ENCODE measurements at places on chromosomes 7 and 10.

DNA sequence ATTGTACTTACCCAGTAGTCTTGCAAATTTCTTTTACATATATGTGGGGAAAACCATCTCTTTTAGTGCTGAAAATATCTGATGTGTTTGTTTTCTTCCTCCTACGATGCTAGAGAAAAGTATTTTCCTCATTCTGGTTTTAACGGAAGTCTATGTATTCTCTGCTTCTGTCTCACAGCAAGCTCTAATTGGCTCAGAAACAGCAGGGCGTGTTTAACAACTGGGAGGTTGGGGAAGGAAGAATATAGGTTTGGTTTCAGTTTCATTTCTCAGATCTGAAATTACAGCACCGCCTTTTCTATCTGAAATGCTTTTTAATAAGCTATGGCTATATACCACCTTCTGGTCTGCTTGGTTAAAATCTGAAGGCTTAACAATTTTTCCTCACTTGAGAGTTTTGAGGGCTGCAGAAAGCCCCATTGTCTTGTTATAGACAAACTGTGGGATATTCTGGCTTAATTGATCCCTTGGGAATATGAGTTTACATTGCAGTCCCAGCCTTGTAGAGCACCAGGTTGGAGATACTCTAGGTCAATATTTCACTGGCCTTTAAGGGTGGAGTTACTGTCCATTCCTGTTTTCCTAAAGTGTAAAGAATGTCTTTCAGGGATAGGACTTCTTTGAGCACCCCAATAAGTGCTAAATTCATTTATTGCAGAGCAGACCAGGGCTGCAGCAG is at the start of gene SAMD9:
SAMD9 (minus strand) TSS at position 128 of the 679 bp plus-strand sequence. CDS start 11,882 bp downstream, outside the sequence.
- H3K27me3 ChIP-seq: no peaks in the 10 kb centered on the region
- peaks cover 13% of the 10 kb centered on the region for H3K4me1 ChIP-seq
- DNase-seq: peak; percentile 30
- H3K4me3 ChIP-seq: peak within 1 kb of the TSS; percentile 49
- H3K36me3 ChIP-seq: no peaks in the 10 kb centered on the region

GRCh38 chr10:98339799-98340198 is 71.8 kb upstream of the LOXL4 start:
- H3K27me3 ChIP-seq: no peaks in the 10 kb centered on the region
- H3K4me3 ChIP-seq: no peak overlapping the region
- H3K4me1 ChIP-seq: no peaks in the 10 kb centered on the region
- no peak for DNase-seq

DNA sequence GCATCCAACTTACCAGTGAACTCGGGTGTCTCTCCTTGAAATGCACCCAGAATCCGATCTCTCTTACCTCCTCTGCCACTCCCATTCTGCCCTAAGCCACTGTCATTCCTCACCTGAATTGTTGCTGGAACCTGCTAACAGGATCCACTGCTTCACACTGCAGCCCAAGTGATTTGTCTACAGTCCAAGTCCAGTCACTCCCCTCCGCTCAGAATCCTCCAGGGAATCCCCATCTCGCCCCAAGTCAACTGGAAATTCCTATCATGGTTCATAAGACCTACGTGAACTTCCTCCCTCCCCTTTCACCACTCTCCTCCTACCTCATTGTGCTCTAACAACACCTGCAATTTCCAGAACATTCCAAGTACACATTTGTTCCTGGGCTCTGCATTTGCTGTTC is 91.3 kb downstream of the SCRN1 start:
- H3K36me3 ChIP-seq: no peaks in the 10 kb centered on the region
- no peak for DNase-seq

DNA sequence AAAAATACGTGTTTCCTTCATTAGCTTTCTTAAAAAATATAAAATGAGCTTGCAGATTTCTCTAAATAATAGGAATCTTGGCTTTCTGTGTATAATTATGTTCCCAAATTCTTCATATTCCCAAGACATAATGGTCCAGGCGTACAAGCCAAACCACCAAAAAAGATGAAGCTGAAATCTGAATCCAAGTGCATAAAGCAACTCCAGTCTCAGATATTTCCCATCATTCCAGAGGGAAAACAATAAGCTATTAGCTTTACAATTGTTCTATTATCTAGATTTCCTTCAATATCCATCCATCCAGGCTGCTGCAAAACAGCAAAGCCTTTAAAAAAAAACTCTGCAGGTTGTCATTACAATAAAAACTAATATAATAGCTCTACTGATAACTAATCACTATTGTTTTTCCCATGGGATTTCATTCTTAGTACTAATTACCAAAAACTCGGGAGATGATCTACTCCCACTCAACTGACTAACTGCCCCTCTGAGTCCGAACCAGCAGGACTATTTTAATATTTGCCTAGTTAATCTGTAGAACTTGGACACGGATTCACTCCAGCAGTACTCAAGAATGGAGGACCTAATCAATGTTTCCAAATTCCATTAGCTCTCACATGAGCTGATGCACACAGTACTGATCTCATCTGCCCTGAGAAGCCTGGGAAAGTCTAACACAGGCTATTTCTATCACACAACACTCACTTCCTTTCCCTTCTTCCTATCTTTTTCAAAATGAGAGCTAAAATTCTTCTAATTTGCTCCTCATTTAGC is 108.9 kb upstream of the ASAH2 start:
- no peaks in the 10 kb centered on the region for H3K4me1 ChIP-seq
- H3K36me3 ChIP-seq: no peaks in the 10 kb centered on the region
- H3K4me3 ChIP-seq: no peak overlapping the region
- no peak for DNase-seq

DNA sequence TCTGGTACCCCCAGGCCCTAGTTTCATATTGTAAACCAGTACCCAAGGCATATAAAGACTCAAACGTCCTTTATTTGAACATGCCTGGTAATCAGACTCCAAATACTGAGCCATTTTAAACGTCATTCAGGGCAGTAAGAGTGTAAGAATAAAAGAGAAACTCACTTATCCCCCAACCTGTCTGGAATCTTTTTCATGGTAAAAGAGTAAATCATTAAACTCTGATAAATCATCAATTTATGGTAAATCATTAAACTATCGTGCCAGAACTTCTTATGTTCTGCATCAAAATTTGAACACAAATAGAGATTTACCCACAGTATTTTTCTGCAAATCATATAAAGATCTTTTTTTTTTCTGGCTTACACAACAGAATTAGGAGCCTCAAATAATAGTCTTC is 734.3 kb upstream of the POT1 start:
- H3K4me3 ChIP-seq: no peak overlapping the region
- no peaks in the 10 kb centered on the region for H3K36me3 ChIP-seq
- H3K27ac ChIP-seq: no peak overlapping the region
- no peak for DNase-seq

- H3K27ac ChIP-seq: no peak overlapping the region
- no peaks in the 10 kb centered on the region for H3K4me1 ChIP-seq
- H3K27me3 ChIP-seq: no peaks in the 10 kb centered on the region
- no peak overlapping the region for H3K4me3 ChIP-seq
- peaks cover 45% of the 10 kb centered on the region for H3K36me3 ChIP-seq
- DNase-seq: no peak
Measured at GRCh38 chr10:133292919-133293809, 15.5 kb downstream of the TUBGCP2 start.

GRCh38 chr10:113665806-113666354 is 2.0 kb upstream of the NRAP start:
- no peak for DNase-seq
- no peak overlapping the region for H3K4me3 ChIP-seq
- H3K4me1 ChIP-seq: no peaks in the 10 kb centered on the region
- no peaks in the 10 kb centered on the region for H3K27me3 ChIP-seq

- H3K4me1 ChIP-seq: peaks cover 25% of the 10 kb centered on the region
- no peak for DNase-seq
- H3K4me3 ChIP-seq: no peak overlapping the region
- no peaks in the 10 kb centered on the region for H3K27me3 ChIP-seq
Measured at GRCh38 chr7:25617673-25618072, 389.4 kb upstream of the NPVF start.

DNA sequence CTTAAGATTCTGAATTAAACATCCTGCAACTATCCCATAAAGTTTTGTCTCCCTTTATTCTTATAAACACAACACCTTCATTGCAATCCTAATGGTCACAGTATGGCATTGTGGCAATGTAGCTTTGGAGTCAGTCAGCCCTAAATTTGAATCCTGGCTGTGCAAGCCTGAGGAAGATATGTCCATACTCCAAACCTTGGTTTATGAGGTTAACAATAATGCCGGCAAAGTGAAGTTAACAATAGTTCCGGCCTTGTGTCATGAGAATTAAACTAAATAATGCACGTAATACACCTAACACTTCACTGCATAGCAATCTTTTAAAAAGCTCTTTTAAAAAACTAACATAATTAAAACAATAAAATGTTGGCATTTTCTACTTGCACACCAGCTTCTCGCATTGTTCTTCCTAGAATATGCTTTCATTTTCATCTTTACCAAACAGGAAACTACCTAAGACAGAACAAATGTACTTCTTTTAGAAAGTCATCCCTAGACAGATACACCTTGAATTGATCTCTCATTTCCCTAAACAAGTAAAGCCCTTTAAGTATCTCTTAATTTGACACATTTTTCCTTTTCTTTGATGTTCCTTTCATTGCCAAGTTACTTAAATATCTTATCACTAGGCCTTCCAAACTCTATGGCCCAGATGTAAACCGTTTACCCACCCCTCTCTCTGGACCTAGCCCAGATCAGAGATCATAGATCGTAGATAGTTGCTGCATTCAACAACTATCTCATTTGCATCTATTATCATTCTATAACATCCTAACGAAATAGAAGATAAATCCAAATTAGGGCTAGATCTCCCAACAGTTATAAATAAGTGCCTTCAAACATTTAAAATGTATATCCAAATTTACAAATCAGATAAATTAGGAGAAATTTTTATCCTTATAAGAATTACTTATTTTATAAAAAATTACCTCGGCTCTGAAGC is 66.7 kb downstream of the CREB3L2 start:
- no peaks in the 10 kb centered on the region for H3K27me3 ChIP-seq
- H3K4me1 ChIP-seq: peaks cover 7% of the 10 kb centered on the region
- DNase-seq: no peak

DNA sequence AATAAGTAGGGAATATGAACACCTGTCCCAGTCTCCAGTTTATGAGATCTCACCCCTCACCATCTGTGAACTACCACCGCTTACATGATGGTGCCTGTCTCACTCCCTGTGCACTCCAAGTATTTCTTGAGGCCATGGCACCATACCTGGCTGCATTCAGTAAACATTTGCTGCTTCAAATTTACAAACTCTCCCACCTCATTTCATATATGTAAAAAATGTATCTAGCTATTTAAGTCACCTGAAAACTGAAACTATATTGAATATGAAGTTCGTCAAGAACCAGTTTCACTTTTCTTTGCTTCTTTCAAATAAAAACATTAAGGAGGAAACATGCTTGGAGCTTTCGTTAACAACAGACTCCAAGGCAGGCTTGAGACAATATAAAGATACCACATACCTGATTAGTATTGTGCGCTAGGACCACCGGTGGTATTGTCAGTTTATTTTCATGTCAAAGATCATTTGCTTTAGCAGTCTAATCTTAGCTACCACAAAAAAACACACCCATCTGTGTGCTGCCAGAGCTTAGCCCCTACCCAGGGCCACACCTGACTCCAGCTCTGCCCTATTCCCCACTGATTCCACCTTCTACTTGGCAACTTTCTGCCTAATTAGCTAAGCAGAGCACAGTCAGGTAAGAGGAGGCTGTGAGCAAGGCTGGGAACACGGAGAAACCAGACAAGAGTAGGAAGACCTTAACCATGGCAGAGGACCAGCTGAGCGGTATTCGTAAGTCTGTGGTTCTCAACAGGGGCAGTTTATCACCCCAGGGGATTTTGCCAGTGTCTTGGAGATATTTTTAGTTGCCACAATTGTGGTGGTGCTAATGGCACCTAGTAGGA is 92.0 kb downstream of the ZFAND4 start:
- no peaks in the 10 kb centered on the region for H3K36me3 ChIP-seq
- H3K27me3 ChIP-seq: no peaks in the 10 kb centered on the region
- peak overlapping the region; percentile 61 for H3K4me3 ChIP-seq
- no peak for DNase-seq

- no peaks in the 10 kb centered on the region for H3K36me3 ChIP-seq
- H3K27me3 ChIP-seq: peaks cover 82% of the 10 kb centered on the region
- no peaks in the 10 kb centered on the region for H3K4me1 ChIP-seq
Measured at GRCh38 chr7:155381852-155382801, 75.8 kb upstream of the EN2 start.

DNA sequence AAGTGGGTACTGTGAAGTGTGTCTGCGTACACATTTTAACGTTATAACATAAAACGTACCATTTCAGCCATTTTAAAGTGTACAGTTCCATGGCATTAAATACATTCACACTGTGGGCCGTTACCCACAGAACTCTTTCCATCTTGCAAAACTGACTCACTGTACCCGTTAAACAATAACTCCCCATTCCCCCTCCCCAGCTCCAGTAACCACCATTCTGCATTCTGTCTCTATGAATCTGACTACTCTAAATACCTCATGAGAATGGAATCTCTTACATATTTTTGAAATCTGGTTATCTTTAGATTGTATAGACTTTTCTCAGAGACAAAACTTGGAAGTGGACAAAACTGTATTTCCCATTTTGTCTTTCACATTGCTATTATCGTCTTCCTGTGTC is 9.3 kb downstream of the ARL3 start:
- H3K27me3 ChIP-seq: no peaks in the 10 kb centered on the region
- no peaks in the 10 kb centered on the region for H3K36me3 ChIP-seq
- no peak overlapping the region for H3K27ac ChIP-seq
- DNase-seq: no peak
- peaks cover 2% of the 10 kb centered on the region for H3K4me1 ChIP-seq

GRCh38 chr10:73459683-73460314 is 26.4 kb upstream of the MSS51 start:
- no peak for DNase-seq
- H3K27ac ChIP-seq: no peak overlapping the region
- no peaks in the 10 kb centered on the region for H3K27me3 ChIP-seq
- H3K4me3 ChIP-seq: no peak overlapping the region
- H3K4me1 ChIP-seq: no peaks in the 10 kb centered on the region
- peaks cover 5% of the 10 kb centered on the region for H3K36me3 ChIP-seq

DNA sequence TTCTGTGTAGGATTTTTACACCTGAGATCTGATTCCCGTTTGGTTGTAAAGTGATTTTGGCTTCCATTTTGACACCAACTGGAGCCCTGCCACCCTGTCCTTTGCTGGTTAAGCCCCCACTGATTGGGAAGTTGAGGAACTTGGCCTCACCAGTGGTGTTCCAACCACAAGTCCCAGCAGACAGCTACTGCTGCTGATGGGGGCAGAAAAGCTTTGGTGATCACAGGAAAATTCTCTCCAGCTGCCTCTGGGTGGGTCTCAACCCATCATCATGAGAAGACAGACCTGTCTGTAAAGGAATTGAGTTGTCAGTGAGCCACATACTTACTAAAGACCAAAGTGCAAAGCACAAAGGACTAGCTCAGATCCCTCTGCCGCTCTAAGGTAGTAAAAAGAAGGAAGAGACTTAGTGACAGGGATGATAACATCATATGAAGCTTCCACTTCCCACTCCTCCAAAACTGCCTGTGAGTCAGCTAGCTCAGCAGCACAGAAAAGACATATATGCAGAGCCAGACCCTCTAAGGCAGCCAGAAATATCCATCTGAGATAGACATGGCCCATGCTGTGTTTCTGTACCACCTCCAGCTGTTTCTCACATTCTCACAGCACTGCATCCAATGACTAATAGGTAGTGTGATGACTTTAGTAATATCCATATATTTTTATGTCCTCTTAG is 22.4 kb upstream of the LRRC17 start:
- H3K36me3 ChIP-seq: no peaks in the 10 kb centered on the region
- no peak overlapping the region for H3K4me3 ChIP-seq
- no peak overlapping the region for H3K27ac ChIP-seq
- H3K27me3 ChIP-seq: no peaks in the 10 kb centered on the region
- no peaks in the 10 kb centered on the region for H3K4me1 ChIP-seq

All from T-cell (primary cell).